ENCODE measurements at places on chromosomes 5 and 9.

DNA sequence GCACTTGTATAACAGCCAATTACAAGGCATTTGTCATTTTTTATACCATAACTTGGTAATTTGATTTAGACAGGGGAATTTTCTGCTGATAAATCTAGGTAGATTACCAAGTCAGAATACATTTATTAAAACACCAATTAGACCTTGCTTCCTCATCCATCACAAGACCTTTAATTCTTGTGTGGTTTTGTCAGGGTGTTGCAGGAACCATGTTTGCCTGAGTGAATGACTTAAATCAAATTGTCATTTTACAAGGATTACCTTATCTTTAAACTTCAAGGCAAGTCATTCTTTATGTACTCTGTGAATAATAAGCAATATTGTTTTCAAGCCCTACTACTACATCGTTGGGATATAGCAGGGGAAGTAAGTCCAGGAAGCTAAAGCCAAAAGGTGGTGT lies 257.7 kb downstream of the KCTD16 start:
- DNase-seq: no peak

DNA sequence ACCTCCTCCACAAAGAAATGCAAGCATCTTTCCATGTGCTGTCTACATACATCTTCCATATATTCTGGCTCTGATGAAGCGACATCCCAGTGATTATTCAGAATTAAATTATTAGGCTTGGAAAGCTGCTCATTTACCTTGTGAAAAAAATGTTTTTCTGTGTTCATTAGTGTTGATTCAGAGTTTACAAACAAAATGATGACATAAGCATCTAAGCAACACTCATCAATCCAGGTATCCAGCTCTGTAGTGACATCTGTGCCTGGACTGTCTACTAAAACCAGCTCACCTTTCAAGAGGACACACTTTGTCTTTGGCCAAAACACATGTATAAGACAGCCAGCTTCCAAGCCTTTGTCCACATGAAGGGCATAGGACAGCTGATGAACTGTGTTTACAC lies 51.1 kb upstream of the SPATA31C2 start:
- no peak for DNase-seq

- DNase-seq: no peak
Observed at GRCh38 chr5:91521785-91522184, 138.7 kb upstream of the ARRDC3 start.

DNA sequence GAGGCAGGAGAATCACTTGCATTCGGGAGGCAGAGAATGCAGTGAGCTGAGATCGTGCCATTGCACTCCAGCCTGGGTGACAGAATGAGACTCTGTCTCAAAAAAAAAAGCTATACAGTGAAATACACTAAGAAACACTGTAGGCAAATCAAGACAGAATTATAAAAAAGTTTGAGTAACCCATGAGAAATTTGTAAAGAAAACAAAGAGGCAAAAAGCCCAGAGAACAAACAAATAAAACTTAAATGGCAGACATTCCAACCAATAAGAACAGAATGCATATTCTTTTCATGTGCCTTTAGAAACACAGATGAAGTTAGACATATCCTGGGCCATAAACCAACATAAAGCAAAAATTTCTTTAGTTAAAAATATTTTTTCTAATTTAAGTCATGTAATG lies 30.6 kb downstream of the ZNF169 start:
- DNase-seq: no peak

DNA sequence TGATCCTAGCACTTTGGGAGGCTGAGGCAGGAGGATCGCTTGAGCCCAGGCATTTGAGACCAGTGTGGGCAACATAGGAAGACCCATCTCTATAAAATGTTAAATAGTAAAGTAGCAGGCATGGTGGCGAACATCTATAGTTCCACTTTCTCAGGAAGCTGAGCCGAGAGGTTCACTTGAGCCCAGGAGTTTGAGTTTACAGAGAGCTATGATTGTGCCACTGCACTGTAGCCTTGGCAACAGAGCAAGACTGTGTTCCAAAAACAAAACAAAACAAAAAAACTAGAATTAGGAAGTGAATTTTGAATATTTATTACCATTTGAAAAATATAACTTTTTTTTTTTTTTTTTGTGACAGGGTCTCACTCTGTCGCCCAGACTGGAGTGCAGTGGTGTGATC lies 26.8 kb upstream of the PAX5 start:
- no peak for DNase-seq

Data from NCI-H345 (cell line).